ENCODE measurements at places on chromosomes 4 and X.
A peak's percentile ranks its signal among the peaks of the same experiment; 100 is the strongest.

DNA sequence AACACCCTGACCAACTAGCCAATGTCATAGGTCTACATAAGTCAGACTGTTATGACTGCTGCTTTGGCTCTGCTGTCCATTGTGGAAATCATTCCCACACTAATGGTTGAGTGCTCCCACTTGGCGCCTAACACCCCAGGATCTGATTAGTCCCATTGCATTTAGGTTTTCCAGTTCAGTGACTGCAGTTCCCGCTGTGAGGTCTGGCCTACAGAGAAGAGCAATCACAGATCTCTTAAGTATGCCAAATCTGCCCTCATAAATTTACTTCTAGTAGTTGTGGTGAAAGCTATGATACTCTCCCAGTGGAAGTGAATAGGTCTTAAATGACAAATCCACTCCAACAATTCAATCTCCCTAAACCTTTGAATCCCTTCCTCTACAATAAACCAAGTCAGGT lies 77.3 kb upstream of the IL2 start:
- DNase-seq: peak; percentile 71

DNA sequence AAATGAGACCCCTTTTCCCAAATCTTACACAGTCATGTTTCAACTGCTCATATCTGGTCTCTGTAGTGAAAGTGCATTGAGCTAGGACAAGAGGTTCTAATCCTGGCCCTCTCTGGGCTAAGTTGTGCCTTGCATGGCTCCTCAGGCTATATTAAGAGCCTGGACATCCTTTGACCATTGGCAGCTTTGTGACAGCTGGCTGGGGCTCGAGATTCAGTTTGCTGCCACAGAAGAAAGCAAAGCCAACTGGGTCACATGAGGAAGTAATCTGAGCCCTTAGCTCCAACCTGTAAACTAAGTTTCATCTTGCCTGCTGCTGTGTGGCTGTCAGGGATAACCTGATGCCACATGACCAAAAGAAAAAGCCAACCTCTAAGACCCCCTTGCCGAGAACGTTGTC lies 51.8 kb upstream of the JADE1 start:
- no peak for DNase-seq

- DNase-seq: peak; percentile 85
These were observed 26.4 kb downstream of the MOSPD2 start for GRCh38 chrX:14899607-14900006.

DNA sequence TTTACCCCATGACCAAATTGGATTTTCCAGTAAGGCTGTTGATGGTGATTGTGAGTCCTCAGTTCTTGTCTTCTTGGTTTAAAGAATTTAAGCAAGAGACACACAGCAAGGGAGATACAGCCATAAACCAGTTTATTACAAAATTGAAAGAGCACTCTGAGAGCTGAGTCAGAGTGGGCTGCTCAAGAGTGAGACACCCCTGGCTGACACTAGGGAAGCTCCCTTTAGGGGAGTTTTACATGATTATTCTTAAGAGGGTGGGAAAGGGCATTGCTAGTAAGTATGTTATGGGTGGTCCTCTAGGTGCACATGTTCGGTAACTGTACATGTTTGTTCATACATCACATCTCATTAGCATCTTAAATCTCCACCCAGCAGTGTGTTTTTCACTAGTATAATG lies 18.8 kb upstream of the ZNF81 start:
- no peak for DNase-seq

DNA sequence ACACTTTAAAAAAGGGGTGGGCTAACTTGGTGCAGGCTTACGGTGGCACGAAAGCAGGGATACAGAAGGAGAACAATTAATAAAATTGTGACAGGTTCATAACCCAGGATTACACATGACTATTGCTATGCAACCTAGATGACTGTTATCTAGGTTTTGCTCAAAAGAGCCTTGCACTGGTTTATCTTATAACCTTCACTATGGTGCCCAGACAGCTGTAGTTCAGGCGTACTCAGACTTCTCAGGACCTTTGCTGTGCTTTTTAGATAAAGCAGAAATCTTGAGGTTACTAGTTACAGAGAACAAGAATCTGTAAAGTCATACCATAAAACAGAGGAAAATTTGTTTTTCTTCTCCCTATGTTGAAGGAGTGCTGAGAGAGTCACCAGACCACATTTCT lies 44.4 kb downstream of the UGT2A3 start:
- no peak for DNase-seq
